ENCODE measurements at places on chromosomes 12 and 14.

DNA sequence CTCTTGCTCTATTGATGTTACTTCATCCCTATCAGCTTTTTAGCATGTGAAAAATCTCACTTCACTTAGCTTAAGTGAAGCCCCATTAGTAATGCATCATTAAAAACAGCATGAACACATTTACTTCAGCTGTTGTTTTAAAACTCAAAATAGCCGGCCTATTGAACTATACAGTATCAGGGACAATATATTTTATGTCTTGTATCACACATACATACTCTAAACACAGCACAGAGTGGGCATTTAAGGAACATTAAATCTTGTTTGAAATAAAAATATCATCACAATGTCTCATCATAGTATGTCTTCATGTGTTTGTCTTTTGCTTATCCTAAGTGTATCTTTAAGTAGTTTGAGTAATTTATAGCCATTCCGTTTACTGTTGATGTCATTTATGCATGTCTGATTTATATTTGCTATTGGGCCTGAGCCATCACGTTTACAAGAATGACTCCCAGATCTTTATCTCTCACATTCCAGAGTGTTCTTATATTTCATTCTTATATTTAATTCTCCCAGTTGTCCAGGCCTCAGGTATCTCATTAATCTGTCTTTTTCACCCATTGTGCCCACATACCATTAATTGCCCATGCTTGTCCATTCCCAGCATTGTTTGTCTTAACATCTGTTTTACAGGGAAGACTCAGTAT lies 57.5 kb downstream of the ARHGAP5 start:
- no peak for DNase-seq

- peak; percentile 71 for DNase-seq
Measured at GRCh38 chr14:103334644-103335622, 896 bp downstream of the EIF5 start.

- no peak for DNase-seq
Measured at GRCh38 chr12:2097617-2098016, 44.8 kb downstream of the CACNA1C start.

DNA sequence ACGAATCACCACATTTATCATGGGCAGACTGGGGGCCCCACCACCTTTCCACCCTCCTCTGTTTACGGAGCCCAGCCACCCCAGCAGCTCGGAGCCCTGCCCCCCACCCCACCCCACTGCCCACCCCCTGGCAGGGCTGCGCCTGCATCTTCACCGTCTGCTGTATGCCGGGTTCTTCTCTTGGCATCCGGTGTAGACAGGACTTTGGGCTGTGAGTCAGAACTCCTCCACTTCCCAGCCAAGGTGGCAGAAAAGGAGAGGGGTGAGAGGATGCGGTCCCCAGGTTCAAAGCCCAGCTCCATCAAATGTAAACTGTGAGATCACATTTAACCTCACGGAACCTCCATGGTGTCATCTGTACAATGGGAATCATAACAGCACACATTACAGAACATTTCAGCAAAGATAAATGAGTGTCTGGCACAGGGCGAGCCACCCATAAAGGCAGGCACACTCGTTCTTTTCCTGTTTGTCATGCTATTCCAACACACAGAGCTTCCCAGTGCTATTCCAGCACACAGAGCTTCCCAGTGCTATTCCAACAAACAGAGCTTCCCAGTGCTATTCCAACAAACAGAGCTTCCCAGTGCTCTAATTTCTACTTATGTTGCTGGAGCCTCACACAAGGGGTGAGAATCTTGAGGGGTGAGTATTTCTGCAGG lies 292.7 kb upstream of the RTL1 start:
- no peak for DNase-seq

DNA sequence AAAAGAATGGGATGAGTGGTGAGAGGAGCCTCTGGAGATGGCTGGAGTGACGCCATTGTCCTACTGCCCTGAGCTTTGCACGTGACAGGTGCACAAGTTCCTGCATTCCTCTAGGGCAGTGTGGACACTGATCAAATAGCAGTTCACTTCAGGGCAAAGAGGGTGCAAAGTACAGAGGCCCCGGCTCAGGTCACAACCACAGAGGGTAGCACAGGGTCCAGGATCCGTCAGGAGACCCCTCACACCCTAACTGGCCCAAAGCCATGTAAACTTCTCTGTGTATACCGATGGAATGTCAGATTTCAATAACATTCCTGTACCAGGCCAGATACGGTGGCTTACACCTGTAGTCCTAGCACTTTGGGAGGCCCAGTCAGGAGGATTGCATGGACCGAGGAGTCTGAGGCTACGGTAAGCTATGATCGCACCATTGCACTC lies 10.4 kb upstream of the FBLN5 start:
- DNase-seq: no peak

DNA sequence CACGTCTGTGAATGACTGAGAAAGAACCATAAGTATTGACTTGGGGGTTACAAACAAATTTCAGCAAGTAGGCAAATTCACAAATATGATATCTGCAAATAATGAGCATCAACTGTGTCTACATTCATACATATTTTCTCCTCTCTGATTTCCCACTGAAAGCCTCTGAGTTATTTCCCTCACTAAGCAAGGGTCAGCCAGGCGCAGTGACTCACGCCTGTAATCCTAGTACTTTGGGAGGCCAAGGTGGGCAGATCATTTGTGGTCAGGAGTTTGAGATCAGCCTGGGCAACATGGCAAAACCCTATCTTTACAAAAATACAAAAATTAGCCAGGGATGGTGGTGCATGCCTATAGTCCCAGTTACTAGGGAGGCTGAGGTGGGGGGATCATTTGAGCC lies 80.8 kb downstream of the SLC25A21 start:
- DNase-seq: no peak
